ENCODE measurements at places on chromosomes 1 and 21.

DNA sequence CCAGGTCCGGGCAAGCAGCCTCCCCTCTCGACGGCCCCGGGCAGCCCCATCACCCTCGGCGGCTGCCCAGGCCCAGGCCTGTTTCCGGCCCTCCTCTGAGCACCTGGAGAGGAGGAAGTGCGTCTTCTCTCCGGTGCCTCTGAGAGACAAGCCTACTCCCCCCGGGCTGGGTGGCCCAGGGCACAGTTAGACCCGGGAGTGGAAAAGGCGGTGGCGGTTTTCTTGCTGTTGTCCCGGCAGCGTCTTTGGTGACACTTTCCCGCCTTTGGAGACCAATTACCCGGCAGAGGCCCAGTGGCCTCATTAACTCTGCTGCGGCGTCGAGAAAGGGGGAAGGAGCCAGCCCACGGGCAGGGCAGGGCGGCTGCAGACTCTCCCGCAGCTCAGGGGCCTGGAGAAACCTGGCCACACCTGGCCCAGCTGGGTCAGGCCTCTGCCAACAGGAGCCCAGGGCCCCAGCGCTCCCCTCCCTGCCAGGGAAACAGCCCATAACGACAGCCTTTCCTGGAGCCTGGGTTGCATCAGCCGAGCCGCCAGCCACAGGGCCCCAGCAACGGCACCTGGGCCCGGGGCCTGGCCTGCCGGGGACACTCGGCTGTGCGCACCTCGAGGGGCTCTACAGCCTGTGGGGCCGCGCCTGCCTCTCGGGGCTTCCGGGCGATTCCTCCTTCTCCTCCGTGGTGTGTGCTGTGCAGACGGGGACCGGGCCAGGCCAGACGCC, 28.4 kb upstream of the C1orf159 start:
- DNase-seq, result no peak

- no peak for DNase-seq
Observed at GRCh38 chr1:59013276-59013927, 229.6 kb upstream of the JUN start.

- DNase-seq, result no peak
Observed at GRCh38 chr1:53625049-53625448, 113.9 kb downstream of the GLIS1 start.

DNA sequence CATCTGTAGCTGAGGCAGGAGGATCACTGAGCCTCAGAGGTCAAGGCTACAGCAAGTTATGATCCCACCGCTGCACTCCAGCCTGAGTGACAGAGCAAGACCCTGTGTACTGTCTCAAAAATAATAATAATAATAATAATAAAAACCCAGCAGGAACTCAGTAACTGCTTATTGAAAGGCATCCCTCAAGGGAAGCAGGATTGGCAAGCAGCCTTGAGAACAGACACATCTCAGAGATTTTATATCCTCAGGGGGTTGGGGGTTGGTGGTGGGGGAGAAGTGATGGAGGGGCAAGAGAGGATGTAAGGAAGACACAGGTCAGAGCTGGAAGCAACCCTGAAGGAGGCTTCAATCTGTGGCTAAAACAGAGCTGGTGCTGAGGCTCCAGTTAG, 29.6 kb downstream of the GNB1 start:
- no peak for DNase-seq

DNA sequence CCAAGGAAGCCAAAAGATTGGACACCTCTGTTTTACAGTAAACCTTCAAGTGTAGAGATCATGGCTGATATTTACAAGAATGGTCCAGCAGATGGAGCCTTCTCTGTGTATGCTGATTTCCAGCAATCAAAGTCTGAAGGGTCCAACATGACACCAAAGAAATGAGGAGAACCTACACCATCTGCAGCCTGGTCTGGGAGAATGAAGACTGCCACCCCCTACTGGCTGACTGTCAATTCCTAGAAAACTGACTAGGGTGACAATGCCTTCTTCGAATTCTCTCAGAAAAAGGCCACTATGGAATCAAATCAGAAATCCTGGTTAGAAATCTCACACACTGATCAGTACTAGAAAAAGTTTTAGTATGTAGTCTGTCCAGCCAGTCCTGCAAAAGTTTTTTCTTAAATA, 83.3 kb downstream of the CDC42BPA start:
- DNase-seq, result peak; percentile 55

GRCh38 chr1:89667691-89668090, 34.8 kb downstream of the LRRC8C start:
- no peak for DNase-seq

- DNase-seq, result no peak
Observed at GRCh38 chr1:169741666-169742394, 8.0 kb upstream of the SELE start.

DNA sequence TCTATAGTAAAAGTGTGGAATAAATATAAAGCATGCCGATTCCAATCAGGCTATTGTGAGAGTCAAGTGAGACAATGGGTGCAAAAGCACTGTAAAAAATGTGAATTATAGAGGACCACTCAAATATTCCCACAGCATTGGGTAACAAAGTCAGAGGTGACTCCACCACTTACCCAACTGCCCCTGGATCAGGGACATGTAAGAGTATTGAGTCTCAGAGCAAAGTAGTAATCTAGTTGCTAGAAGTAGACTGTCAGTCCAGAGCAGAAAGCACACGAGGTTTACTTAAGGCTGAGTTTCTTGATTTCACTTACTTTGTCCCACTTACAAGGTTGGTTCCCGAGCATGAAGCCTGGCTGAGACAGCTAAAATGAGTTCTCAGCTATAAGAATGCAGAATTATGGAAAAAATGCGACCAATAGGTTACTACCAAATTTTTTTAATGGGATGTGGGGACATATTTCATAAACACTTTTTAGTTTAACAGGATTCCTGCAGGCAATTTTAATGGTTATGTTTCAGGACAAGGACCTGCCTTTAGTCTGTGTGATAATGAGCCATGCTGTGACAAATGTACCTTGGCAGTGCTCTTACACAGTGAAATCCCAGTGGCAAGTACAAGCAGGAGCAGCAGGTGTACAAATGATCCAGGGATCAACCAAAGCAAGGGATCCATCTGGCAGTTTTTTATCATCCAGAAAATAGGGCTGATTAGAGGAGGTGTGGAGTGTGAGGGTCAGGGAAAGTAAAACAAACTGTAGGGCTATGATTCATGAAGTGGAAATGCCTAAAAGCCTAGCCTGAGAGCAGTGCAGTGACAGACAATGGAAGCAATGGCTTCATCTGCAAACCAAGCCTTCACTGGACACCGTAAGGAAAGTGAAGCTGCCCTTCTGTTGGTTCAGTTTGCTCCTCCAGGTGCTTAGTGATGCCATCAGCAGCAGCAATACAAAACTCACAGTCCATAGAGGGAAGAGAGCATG, 156.2 kb upstream of the SPAG17 start:
- DNase-seq, result no peak

DNA sequence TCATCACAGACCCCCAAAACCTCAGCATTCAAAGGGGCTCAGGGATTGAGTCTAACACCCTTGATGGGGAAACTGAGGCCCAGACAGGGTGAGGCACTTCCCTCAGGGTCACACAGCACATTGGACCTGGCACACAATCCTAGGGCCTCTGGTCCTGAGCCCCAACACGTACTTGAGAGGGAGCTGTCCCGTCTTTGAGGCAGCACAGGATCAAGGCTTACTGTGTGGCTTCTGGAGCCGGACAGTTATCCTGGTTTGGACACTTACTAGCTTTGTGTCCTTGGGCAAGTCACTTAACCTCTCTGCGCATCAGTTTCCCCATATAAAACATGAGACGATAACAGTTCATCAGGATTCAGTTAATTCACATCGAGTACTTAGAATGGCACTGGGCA, 26.5 kb downstream of the RUNX3 start:
- no peak for DNase-seq

DNA sequence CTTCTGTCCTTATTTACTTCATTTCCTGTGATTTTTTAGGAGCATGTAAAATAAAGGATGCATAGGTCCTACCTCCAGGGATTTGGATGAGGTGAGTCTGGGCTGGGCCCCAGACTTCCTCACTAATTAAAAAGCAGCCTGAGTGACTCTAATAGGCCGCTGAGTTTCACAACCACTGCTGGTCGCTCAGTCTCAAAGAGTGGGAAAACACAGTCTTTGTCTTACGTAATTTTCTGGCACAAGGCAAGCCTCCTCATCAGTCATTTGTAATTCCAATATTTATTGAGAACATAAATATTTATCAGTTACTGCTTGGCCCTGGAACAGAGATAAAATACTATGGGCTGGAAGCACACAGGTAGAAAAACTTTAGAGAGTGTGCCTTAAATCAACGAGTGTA, 195.4 kb upstream of the RUNX1 start:
- DNase-seq, result no peak

- DNase-seq, result no peak
Observed at GRCh38 chr1:37875833-37876232, 16.4 kb upstream of the MTF1 start.

- no peak for DNase-seq
Observed at GRCh38 chr1:204685236-204686006, at the start of gene LRRN2. TSS of gene LRRN2 (minus strand) at chr1:204685738. CDS start at chr1:204619992, 65,746 bp downstream.

DNA sequence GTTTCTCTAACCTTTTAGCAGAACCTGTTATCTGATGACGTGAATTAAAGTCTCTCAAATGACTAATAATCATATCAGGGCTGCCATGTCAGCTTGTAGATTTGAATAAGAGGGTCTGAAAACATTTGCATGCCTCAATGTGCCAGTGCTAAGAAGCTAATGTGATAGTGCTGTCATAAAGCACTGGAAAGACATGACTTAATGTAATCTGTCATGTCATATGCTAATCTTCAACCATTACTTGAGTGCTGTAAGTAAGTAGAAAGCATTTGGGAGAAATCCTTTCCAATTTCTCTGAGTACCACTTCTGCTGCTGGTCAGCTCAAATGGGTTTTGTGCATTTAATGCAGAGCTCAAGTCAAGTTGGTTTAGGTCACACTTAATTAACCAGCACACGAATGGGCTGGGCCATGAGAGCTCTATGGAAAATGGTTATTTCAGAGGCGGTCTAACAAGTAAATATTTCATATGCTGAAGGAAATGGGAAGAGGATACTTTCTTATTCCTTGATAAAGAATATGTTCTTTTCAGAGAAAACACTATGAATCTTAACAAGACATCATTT, 609.2 kb downstream of the LMO4 start:
- no peak for DNase-seq

GRCh38 chr1:59261537-59261936, 35.4 kb upstream of the FGGY start:
- DNase-seq, result no peak

DNA sequence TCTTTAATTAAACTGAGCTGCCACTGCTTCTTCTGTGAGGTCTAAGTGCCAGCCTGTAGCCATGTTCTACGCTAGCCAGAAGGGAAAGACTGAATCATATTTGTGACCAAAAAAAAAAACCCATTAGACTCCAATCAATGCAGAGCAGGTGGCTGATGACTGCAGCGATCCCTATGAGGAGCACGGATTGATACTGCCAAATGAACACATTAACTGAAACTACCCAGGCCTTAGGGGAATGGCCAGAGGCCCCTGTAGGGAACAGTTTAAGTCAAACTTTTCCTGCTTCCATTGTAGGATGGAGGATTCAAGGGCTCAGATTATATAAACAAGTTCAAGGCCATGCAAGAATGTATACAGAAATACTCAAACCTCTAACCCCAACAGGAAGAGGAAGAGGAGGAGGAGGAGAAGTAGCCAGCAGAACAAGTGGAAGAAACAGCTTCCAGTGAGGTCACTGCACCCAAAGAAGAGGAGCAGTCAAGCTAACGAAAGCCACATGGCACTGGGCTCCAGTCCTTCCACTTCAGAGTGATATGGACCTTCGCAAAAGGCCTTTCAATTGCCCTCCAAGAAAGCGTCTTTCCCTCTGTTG, 328.3 kb downstream of the SMYD3 start:
- no peak for DNase-seq
